Activated T-cell treated with anti-CD3 and anti-CD28 coated beads for 1 hour (primary cell): ENCODE measurements at places on chromosomes 3 and 15.

DNA sequence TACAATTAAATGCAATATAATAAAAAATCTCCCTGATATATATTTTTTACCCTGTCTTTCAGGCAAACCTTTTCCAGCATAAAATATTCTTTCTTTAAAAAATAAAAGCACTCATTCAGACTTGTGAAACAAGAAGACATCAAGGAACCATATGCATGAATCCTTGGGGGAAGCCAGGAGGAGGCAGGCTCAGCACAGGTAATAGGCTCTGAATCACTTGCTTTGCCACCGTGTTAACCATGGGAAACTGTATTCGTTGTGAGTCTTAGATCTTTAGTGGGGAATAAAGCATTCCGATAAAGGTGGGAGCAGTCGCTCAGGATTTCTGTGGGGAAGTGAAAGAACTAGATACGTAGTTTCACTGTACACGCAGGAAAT is 42.4 kb downstream of the FBN1 start:
- DNase-seq: no peak

DNA sequence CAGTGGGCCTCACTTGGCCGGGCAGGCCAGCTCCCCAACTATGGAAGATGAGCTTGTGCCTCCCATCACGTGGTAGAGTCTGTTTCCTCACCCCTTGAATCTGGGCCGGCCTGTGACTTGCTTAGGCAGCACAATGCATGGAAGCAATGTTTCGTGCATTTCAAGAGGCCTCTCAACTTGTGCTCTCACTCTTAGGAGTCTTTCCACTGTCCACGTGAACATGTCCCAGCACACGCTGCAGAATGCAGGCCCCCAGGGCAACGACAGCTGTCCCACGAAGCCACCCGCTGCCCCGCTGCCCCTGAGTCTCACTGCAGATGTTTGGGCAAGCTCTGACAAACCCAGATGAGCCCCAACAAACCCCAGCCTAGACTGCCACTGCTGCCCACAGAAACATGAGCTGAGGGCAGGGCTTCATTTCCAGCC is 27.2 kb upstream of the SLC41A3 start:
- no peak for DNase-seq

GRCh38 chr15:82788496-82788895 is 17.4 kb downstream of the FSD2 start:
- DNase-seq: no peak

DNA sequence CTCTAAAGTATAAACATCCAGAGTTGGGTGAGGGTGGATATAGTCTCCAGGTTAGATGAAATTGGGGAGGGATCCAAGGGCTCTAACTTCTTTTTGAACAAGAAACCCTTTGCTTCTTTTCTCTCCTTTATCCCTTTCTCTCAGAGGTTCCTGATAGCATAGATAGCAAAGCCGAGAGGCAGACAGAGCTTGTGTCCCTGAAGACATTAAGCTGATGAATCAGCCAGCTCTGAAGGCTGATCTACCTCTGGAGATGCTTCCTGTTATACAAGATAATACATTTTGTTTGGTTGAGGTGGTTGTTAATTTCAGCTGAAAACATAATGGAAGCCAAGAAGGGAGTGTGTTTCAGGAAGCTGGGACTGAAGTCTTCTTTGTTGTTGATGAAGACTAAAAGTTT is 193.2 kb downstream of the PDCD6IP start:
- no peak for DNase-seq

- DNase-seq: no peak
Measured at GRCh38 chr3:110686701-110687100, 384.9 kb upstream of the NECTIN3 start.

- DNase-seq: no peak
Measured at GRCh38 chr3:81793410-81793809, 32.0 kb upstream of the GBE1 start.
